ENCODE measurements at places on chromosomes 5 and 9.

GRCh38 chr9:129909851-129910250 is 74.6 kb downstream of the USP20 start:
- no peak for DNase-seq

DNA sequence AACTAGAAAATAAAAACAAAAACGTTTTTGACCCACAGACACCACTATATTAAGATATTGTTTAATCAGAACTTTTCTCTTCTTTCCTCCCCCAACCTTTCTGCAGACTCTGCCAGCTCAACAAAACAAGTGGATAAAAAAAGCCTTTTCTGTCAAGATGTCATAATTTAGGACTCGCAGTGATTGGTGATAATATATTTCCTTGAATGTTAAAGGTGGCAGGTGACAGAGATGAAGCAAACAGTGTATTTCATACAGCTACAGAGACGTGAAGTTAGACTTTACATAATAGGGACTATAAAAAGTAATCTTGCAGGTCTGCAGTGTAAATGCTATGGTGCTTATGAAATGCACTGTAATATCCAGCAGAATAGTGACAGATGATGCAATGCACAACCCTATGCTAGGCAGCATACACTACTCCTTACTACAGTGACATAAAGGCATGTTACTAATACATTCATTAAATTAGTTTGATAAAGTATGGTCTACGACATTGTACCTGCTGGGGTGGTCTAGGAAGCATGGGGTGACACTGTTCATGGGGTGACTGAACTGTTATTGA is 326.7 kb upstream of the GRAMD2B start:
- DNase-seq: no peak

GRCh38 chr5:180130876-180131740 is 59.5 kb upstream of the RNF130 start:
- no peak for DNase-seq

DNA sequence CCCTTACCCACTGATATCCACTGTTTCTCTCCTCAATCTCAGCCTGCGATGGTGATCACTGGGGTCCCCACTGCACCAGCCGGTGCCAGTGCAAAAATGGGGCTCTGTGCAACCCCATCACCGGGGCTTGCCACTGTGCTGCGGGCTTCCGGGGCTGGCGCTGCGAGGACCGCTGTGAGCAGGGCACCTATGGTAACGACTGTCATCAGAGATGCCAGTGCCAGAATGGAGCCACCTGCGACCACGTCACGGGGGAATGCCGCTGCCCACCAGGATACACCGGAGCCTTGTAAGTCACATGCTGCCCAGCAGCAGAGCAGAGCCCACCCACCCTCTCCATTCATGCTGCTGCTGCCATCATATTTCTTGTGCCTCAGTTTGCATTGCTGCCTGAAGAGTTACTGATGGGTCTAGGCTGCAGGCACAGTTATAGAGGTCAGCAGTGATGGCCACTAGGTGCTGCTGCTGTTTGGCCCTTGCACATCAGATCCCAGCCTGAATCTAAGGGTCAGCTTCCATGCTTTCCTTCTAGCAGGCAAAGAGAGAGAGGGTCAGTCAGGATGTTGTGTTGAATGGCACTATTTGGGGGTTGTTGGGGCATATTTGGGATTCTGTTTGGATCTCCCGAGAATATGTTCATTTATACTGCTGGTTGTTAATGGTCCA is 106.0 kb downstream of the MEGF10 start:
- no peak for DNase-seq

DNA sequence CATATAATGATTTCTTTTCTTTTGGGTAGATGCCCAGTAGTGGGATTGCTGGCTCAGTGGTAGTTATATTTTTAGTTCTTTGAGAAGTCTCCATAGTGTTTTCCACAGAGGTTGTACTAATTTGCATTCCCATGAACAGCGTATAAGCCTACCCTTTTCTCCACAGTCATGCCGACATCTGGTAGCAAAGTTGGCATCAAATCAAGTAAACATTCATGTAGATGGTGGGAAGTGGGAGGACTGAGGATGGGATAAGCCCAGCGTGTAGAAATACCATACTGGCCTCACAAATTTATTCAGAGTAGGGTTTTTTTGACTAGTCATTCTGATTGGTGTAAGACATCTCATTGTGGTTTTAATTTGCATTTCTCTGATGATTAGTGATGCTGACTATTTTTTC is 115.4 kb downstream of the EGFLAM start:
- no peak for DNase-seq

- no peak for DNase-seq
These were observed 249.1 kb downstream of the SAXO1 start for GRCh38 chr9:18783909-18784308.

DNA sequence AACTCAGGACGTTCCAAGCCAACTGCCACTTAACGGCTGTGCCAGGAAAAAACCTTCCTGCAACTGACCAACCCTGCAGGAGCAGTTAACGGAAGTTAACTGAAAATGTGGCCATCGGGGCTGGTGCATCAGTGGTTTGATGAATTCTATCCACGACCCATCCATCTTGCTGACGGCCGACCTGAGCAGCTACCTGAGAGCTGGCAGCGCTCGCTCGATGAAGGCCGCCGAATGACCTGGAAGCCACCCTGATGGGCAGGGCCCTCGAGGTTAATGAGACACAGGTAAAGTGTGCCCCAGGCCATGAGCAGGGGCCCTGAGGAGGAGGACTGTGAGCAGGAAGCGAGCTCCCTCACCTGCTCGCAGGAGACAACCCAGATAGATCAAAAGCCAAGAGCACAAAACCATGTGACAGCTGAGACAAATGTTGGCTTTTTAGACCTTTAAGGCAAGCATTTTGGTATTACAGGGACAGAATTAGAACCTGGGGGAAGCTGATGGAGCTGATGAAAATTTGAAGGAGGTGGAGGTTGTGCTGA is 35.3 kb upstream of the FLT4 start:
- no peak for DNase-seq

DNA sequence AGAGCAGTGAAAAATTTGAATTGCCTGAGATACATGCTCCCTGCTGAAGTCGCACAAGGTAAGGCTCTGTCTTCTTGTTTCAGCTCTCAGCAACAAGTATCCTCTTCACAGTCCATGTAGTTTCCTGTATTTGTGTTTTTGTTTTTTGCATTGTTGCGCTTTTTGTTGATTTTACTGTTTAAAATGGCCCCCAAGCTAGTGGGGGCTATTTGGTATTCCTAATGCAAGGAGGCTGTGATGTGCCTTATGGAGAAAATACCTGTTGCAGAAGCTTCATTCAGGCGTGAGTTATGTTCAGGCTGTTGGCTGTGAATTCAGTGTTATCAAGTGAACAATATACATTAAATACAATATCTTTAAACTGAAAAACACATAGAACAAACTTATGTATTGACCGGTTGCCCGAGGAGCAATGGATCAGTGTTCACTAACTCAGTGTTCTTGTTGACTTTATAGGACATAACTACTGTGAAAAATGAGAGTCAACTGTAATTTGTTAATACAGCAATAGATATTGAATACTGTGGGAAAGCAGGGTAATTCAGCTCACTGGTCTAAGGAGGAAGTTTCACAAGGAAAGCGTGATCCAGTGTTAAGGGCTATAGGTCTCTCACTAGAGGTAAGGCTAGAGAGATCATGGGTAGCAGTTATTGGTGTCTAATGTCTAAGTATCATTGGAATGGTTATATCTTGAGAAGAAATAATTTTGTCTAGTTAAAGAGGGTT is 150.5 kb downstream of the GCNT1 start:
- no peak for DNase-seq

GRCh38 chr5:169431386-169431785 is 130.4 kb upstream of the SLIT3 start:
- no peak for DNase-seq

- DNase-seq: no peak
These were observed 339.0 kb upstream of the KIF2A start for GRCh38 chr5:61966997-61967396.

DNA sequence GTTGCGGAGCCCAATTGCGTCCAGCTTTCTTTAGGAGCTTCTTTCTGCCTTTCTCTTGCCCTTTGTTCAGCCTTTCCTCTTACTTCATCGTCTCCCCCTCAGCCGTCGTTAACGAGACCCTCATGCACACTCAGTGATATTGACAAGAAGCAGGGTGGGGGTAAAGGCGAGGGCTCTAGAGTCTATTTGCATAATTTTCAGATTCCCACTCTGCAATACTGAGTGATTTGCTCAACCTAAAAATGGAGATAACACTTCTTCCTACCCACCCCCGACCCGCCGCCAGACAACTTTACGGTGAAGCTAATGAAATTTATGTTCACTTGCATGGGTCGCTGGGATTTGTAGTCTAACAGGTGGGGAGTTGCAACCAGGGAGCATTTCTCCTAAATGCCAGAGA is 1.3 kb upstream of the TBC1D2 start:
- no peak for DNase-seq

GRCh38 chr9:69115621-69116020 is 58.5 kb upstream of the TJP2 start:
- no peak for DNase-seq

DNA sequence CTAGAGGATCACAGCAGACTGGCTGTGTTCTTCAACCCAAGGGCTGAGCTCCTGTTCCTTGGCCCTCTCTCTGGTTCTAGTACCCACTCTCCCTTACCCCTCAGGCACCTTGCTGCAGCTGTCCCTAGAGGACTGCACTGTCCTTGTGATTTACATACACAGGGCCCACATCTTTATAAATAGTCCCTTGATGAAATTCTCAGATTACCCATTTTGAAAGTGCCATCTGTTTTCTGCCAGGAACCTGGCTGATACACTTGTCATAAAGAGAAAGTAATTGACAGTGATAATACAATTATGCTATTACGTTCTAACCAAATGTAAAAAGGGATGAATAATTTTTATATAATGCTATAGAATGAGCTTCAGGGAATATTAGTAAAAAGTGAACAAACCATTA is 16.5 kb upstream of the SPARC start:
- DNase-seq: no peak

DNA sequence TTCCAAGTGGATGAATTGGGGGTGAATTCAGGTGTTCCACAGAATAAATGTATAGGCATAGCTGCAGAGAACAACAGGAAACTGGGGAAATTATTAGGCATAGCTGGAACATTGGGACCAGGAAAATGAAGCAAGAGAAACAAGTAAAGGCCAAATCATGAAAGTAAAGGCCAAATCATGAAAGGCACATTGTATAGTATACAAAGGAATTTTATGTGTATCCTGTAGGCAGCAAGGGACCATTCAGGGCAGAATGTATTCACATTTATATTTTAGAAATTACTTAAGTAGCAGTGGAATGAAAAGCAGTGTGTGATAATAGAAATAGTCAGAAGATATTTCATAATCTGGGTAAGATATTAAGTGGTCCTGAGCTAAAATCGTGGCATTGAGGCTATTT is 127.3 kb upstream of the GRHPR start:
- DNase-seq: no peak

DNA sequence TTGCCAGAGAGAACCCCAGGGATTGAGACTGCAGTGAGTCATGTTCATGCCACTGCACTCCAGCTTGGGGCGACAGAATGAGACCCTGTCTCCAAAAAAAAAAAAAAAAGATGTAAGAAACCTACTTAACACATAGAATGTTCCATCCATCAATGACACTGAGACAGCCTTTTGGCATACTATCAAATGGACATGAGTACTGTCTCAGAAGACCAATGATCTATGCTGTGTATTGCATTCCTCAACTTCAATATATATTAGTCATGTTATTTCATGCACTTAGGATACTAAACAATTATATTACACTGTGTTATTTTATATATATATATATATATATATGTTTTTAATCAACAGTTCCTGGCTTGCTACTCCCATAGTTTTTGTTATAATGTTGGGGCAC is 57.1 kb upstream of the ANKH start:
- no peak for DNase-seq

DNA sequence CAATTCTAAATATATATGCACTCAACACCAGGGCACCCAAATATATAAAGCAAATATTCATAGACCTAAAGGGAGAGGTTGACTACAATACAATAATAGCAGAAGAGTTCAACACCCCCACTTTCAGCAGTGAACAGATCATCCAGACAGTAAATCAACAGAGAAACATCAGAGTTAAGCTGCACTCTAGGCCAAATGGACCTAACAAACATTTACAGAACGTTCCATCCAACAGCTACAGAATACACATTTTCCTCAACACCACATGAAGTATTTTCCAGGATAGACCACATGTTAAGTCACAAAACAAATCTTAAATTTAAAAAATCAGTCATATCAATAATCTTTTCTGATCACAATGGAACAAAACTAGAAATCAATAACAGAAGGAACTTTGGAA is 18.9 kb downstream of the APBA1 start:
- no peak for DNase-seq

DNA sequence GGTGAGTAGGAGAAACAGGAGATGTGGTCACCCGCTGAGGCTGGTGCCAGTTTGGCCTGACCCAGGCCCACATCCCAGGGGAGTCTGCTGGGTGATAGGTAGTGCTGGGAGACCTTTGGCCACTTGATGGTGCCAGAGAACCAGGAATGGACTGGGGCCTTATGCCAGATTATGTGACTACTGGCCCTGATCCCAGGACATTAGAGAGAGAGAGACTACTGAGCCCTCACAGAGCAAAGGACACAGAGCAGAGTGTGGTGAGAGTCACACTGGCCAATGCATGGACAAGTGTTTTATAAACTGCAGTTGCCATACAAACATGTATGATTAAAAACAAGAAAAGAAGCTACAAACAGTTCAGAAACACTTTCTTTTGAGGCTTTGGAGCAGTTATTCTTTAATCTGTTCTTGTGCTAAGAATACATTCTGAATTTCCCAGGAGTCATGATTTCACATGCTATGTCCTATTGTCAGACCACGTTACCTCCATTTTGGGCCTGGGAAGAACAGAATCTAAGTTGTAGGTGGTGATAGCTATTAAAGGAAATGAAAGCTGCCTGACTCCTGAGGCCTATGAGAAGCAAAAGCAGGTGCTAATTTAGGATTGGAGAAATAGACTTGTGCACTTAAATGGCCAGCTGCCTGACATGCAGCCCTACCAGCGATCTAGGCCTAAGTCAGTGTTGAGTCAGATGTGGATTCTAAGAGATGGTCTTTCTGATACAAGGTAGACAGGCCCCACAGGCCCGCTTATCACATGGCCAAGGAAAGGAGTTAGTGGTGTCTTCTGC is 32.6 kb upstream of the TMOD1 start:
- peak; percentile 53 for DNase-seq

GRCh38 chr5:58113172-58113571 is 346.7 kb downstream of the PLK2 start:
- no peak for DNase-seq

GRCh38 chr5:56977021-56977420 is 25.1 kb upstream of the MIER3 start:
- no peak for DNase-seq

DNA sequence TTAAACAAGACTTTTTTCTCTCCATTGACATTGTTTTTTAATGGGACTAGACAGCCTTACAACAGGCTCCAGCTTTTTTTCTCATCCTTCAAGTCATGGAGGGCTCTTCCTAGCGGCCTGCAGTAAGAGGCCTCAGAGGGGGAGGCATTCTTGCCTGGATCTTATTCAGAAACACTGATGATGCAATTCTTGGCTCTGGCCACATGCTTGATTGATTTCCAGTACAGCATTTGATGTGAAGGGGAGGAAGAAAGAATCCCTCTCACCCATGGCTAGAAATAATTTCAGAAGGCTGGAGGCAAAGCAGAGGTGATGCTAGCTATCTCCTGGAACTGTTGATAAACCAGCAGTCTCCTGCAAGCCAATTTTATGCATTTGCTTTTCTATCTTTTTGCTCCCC is 324.8 kb downstream of the PRELID2 start:
- DNase-seq: no peak
